ENCODE measurements at places on chromosomes 3 and 15. TPM values are rescaled to one million over a fixed set of nuclear protein-coding genes. Genes with fewer than 3 reads are reported as not detected.

- H3K4me3 ChIP-seq, result no peak overlapping the region
- H3K4me1 ChIP-seq, result peaks cover 50% of the 10 kb centered on the region
- H3K36me3 ChIP-seq, result peaks cover 99% of the 10 kb centered on the region
- no peak overlapping the region for H3K27ac ChIP-seq
Observed at GRCh38 chr15:74027688-74028087, 33.2 kb downstream of the PML start.

DNA sequence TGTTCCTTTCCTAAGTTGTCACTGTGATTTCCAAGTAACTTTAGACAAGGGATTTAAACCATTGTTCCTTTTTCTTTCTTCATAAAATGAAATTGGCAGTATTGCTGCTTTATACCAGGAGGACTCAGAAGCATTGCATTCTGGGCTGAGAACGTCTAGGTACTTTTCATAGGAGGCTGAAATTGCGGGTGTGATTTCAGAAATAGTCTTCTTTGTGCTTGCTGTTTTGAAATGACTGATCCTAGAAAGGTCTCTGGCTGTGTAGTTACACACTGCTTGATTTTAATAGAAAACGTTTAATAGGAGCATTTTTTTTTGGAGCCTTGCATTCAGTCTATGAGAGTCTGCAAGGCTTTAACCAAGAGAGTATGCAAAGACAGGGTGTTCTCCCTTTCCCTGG is 56.3 kb downstream of the PPM1L start:
- no peak overlapping the region for H3K27ac ChIP-seq
- no peak overlapping the region for H3K4me3 ChIP-seq
- H3K36me3 ChIP-seq, result no peaks in the 10 kb centered on the region
- DNase-seq, result no peak
- H3K4me1 ChIP-seq, result no peaks in the 10 kb centered on the region

DNA sequence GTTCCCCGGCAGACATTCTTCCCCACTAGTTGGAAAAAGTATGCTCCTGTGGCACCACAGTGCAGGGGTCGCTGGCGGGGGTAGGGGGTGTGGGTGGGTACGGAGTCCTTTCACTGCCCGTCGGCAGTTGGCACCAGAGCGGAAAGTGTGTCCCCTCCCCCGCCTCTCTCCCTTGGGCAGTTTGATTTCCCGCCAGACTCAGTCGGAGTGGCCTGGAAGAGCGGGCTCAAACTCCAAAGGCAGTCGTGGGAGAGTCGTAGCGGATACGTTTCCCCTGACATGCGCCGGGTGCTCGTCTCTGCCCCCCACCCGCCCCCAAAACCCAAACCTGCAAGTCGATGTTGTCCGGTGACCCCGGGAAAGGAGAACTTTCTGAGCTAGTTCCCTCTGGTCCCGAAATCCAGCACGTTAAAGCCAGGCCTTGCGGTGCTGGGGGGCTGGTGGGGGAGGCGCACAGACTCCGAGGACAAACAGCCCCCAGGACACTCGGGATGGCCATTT is 4.4 kb upstream of the FOXB1 start:
- peaks cover 50% of the 10 kb centered on the region for H3K4me1 ChIP-seq
- no peak overlapping the region for H3K27ac ChIP-seq
- no peak overlapping the region for H3K4me3 ChIP-seq
- no peak for DNase-seq
- H3K27me3 ChIP-seq, result peaks cover 100% of the 10 kb centered on the region

GRCh38 chr15:40847223-40847961 is 3.5 kb downstream of the SPINT1 start:
- no peak overlapping the region for H3K27ac ChIP-seq
- H3K27me3 ChIP-seq, result no peaks in the 10 kb centered on the region

- H3K4me3 ChIP-seq, result no peak overlapping the region
- peaks cover 60% of the 10 kb centered on the region for H3K4me1 ChIP-seq
- H3K36me3 ChIP-seq, result peaks cover 17% of the 10 kb centered on the region
- no peak for DNase-seq
- no peak overlapping the region for H3K27ac ChIP-seq
Observed at GRCh38 chr3:11610044-11610671, 33.6 kb downstream of the VGLL4 start.

DNA sequence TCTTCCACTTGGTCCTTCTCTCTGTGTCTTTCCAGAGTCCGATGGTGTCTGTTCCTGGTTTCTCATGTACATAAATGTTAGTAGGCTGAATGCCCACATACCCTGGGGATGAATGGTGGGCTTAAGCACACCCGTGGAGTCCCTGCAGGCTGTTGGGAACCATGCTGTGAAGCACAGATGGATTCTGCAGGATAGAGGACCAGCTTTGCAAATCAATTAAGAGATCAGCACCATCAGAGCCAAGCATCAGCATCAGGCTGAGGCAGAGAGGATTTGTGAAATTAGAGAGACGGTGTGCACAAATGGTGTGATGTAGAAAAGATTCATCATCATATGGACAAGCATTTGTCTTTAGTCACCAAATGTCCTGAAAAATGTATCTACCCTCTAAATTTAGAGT is 127.1 kb downstream of the SV2B start:
- no peaks in the 10 kb centered on the region for H3K27me3 ChIP-seq
- H3K27ac ChIP-seq, result no peak overlapping the region
- no peaks in the 10 kb centered on the region for H3K36me3 ChIP-seq

GRCh38 chr3:186003610-186004009 is 65.8 kb upstream of the TRA2B start:
- H3K4me3 ChIP-seq, result no peak overlapping the region
- H3K4me1 ChIP-seq, result no peaks in the 10 kb centered on the region
- no peaks in the 10 kb centered on the region for H3K36me3 ChIP-seq
- DNase-seq, result no peak
- H3K27ac ChIP-seq, result no peak overlapping the region

- H3K27ac ChIP-seq, result no peak overlapping the region
- H3K4me1 ChIP-seq, result no peaks in the 10 kb centered on the region
- DNase-seq, result no peak
- H3K27me3 ChIP-seq, result no peaks in the 10 kb centered on the region
Observed at GRCh38 chr3:12438318-12438717, 46.0 kb upstream of the TSEN2 start.

DNA sequence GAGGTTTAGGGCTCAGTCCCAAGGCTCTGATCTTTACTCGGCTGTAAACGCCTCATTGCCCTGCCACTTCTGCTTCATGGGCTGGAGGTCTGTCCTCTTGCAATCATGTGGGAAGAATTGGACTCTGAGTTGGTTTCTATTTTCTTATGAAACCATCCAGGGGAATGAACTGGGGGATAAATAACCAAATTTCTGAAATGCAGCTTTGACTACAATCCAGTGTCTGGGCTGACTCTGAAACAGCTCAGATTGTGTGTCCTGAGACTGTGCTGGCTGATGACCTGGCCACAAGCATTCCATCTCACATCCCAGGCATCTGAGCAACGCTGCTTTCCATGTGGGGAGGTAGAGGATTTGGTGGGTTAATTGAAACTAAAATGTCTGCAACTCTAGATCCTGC is 71.0 kb upstream of the GALNT15 start:
- no peaks in the 10 kb centered on the region for H3K36me3 ChIP-seq
- DNase-seq, result no peak
- no peak overlapping the region for H3K4me3 ChIP-seq
- H3K27ac ChIP-seq, result no peak overlapping the region

DNA sequence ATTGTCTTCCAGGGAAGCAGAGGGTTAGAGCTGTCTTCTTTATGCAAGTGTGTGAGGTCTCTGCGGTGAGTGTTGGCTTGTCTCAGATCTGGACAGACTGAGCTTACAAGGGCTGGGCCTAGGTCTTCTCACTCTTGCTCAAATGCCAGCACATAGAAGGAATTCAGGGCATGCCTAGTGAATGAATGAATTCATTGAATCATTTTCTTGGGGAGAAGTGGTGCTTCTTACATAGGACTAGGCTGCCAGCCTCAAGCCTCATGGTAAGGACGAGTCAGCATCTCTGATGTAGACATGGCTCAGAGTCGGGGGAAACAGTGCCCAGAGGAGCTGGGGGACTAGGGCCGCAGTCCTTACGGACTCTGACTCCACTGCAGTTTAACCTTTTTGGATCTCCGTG is 17.2 kb downstream of the MKRN2 start:
- no peak for DNase-seq
- H3K27ac ChIP-seq, result no peak overlapping the region
- no peaks in the 10 kb centered on the region for H3K27me3 ChIP-seq
- H3K4me3 ChIP-seq, result no peak overlapping the region
- no peaks in the 10 kb centered on the region for H3K4me1 ChIP-seq

GRCh38 chr3:135310317-135310716 is 515.3 kb downstream of the EPHB1 start:
- H3K4me1 ChIP-seq, result no peaks in the 10 kb centered on the region
- no peaks in the 10 kb centered on the region for H3K36me3 ChIP-seq
- no peak for DNase-seq
- no peak overlapping the region for H3K27ac ChIP-seq

DNA sequence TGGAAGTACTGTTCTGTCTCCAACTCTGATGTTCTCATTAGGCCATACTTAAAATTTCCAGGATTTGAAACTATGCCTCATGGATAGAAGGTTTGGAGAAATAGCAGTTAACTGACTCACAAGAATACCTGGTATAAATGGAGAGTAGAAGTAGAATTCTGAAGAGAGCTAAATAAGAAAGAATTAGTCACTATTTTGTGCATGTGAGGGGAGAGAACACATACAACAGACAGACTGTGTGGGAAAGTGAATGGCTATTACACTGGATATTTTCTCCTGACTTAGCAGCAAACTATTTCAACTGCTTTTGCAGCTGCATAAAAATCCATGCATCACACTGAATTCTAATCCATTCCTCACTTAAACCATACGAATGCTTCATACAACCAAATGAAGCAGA is 71.3 kb downstream of the C3orf70 start:
- no peaks in the 10 kb centered on the region for H3K36me3 ChIP-seq
- H3K27me3 ChIP-seq, result no peaks in the 10 kb centered on the region
- no peak for DNase-seq
- H3K4me3 ChIP-seq, result no peak overlapping the region
- no peak overlapping the region for H3K27ac ChIP-seq

DNA sequence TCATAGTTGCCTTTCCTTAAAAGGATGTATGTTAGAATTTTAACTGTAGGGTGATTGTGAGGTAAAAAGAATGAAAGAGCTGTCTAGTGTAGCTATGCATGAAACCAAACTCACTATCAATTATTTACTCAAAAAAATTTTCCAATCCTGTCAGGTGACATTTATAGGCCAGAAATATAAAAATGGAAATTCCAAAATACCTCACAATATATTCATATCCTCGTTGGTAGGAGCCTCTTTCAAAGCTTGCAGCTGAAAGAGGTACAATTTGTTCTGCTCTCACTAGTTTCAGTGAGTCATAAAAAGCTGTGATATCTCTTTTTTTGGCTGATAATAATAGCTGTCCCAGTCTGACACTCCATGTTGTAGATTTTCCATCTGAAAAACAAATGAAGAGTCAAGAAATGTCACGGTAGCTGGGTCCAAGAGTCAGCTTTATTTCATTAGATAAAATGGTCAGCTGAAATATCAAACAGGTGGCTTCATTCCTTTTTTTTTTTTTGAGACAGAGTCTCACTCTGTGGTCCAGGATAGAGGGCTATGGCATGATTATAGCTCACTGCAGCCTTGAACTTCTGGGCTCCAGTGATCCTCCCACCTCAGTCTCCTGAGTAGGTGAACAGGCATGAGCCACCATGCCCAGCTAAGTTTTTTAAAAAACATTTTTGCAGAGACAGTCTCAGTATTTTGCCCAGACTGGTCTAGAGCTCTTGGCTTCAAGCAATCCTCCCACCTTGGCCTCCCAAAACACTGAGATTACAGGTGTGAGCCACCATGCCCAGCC is 50.8 kb upstream of the XRN1 start:
- no peaks in the 10 kb centered on the region for H3K4me1 ChIP-seq
- H3K4me3 ChIP-seq, result no peak overlapping the region
- no peak for DNase-seq
- no peaks in the 10 kb centered on the region for H3K27me3 ChIP-seq

- H3K4me3 ChIP-seq, result no peak overlapping the region
- H3K27me3 ChIP-seq, result no peaks in the 10 kb centered on the region
- no peak for DNase-seq
- H3K27ac ChIP-seq, result no peak overlapping the region
Observed at GRCh38 chr3:160885791-160886286, 129.8 kb downstream of the PPM1L start.

DNA sequence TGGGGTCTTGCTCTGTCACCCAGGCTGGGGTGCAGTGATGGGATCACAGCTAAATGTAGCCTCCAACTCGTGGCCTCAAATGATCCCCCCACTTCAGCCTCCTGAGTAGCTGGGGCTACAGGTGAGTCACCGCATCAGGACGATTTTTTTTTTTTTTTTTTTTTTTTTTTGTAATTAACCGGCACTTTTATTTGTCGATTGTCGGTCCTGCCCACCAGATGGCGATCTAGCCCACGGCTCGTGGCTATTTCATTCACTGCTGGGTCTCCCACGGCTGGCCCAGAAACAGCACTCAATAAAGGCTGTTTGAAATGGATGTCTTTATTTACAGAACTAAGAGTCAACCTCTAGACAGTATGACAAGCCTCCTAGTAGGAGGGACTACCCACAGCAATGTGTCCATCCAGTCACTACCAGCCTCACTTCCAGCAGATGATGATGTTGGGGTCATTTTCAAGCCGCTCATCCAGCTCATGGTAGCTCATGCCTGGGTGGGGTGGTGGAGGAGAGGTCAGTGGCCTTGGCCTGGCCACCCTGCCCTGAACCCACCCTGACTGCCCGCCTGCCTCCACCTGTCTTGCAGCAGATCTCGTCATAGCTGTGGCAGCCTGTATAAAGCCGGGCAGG is 1.8 kb upstream of the ZMYND10 start:
- H3K4me1 ChIP-seq, result peaks cover 60% of the 10 kb centered on the region
- peaks cover 19% of the 10 kb centered on the region for H3K36me3 ChIP-seq
- H3K27ac ChIP-seq, result no peak overlapping the region
- H3K27me3 ChIP-seq, result no peaks in the 10 kb centered on the region
- DNase-seq, result peak; percentile 89

GRCh38 chr3:174132006-174132405 is 727.1 kb upstream of the NAALADL2 start:
- no peaks in the 10 kb centered on the region for H3K27me3 ChIP-seq
- no peaks in the 10 kb centered on the region for H3K36me3 ChIP-seq
- H3K4me1 ChIP-seq, result no peaks in the 10 kb centered on the region

C15orf39 gene
- polyA plus RNA-seq, result 6.9 TPM

BCHE gene
- 0.93 TPM for polyA plus RNA-seq

SLC15A2 gene
- 4.3 TPM for polyA plus RNA-seq

SNX22 gene
- polyA plus RNA-seq, result 13.9 TPM

CFAP20DC gene
- 0.20 TPM for polyA plus RNA-seq

MAP3K13 gene
- 14.9 TPM for polyA plus RNA-seq

DUT gene
- 119 TPM for polyA plus RNA-seq

CLDN18 gene
- polyA plus RNA-seq, result not detected

RTP1 gene
- polyA plus RNA-seq, result not detected

NR2E3 gene
- polyA plus RNA-seq, result not detected

SV2B gene
- 0.26 TPM for polyA plus RNA-seq

VIPR1 gene
- 6.1 TPM for polyA plus RNA-seq

FAM174B gene
- 4.8 TPM for polyA plus RNA-seq

MORC1 gene
- not detected for polyA plus RNA-seq
